Cerebellar nuclear complex (tissue), 1 donor: ENCODE measurements at places on chromosomes 13 and 19.

DNA sequence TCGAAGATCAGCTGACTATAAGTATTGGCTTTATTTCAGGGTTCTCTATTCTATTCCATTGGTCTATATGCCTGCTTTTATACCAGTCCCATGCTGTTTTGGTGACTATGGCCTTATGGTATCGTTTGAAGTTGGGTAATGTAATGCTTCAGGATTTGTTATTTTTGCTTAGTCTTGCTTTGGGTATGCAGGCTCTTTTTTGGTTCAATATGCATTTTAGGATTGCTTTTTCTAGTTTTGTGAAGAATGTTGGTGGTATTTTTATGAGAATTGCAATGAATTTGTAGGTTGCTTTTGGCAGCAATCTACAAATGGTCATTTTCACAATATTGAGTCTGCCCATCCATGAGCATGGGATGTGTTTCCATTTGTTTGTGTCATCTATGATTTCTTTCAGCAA, 951.9 kb upstream of the SLITRK1 start:
- no peak for DNase-seq

- DNase-seq = no peak
Measured at GRCh38 chr13:41520016-41520659, 62.8 kb downstream of the RGCC start.

GRCh38 chr13:81031996-81032395, 691.1 kb upstream of the SPRY2 start:
- DNase-seq = no peak

DNA sequence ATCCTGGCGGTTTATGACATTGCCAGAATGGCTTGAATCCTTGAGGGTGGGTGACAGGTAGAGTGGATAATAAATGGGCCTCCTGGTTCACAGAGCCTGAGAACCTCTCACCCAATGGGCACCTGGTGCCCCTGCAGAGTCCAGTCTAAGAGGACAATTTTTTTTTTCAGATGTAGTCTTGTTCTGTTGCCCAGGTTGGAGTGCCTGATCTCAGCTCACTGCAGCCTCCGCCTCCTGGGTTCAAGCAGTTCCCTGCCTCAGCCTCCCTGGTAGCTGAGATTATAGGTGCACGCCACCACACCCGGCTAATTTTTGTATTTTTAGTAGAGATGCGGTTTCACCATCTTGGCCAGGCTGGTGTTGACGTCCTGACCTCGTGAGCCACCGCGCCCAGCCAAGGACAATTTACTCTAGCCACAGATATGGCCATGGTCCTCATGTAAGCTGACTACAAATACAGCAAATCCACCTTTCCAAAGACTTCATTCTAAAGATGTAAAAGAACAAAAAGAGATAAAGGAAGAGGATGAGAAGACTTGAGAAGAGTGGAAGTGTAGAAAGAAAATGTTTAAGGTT, 33.0 kb downstream of the COL4A2 start:
- no peak for DNase-seq

DNA sequence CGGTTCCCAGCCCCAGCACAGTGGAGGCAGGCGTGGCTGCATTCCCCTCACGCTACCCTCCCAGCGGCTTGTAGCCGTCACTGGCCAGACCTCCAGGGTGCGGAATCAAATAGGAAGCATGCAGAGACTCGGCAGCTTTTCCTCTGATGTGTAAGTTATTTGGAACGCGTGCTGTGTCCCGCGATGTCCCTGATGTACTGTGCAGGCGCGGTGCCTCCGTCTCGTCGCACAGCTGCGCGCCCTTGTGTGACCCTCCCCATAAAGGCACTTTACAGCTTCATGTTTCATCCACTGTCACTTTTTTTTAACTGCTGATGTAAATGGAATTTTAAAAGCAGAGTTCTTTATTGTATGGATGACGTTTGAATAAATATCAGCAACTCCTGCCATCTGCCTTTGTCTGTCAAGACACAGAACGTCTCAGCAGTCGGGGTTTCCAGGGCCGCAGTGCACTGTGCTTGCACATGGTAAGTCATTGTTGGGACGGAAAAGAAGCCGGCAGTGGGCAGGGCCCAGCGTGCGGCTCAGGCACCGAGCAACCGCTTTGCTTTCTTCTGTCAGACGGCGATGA, 7.3 kb upstream of the F7 start:
- no peak for DNase-seq

GRCh38 chr19:33613620-33614000, 8.1 kb upstream of the CHST8 start:
- DNase-seq = no peak

DNA sequence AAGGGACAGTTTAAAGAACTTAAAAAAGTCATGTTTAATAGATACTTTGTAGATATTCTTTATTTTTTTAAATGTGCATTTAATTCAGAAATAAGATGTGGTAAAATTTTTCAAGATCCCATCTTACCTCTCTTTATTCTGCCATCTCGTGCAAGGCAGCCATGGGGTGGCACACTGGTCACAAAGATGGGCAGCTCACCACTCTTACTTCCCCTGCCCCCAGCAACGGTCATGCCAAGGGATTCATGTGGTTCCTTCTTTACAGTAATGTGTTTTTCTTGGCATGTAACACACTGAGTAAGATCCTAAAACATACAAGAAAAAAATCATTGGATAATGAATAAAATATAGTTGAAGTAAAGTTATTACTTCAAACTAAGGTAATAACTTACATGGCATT, 64.2 kb downstream of the LNX2 start:
- no peak for DNase-seq

DNA sequence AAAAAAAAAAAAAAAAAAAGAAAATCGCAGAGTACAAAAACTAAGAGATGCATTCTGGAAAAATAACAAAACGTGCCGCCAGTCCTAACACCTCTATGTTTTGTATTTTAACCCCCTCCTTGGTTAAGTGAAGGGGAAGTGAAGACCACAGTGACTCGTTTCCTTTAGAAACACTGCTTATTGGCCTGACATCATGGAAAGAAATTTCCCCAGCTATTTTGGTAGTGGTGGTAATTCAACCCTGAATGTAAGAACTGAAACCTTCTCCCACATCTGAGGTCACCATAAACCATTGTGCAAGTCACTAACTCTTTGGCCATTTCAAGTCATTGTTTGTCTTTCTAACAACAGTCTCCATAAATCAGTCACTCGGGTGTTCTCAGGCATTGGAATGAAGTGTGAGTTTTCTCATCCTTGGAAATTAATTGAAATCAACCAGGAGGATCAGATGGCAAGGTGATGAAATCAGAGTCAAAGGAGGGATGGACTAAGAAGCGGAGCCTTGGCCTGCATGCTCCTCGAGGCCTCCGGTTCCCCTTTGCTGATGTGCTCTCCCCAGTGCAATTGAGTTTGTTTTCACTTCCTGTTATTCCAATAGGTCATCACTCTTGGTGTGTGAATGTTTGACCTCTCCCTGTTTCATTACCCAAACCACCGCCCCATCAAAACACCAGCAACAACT, 443.9 kb downstream of the FGF9 start:
- no peak for DNase-seq

- DNase-seq = no peak
Measured at GRCh38 chr13:20714161-20714560, 10.7 kb downstream of the IL17D start.

- DNase-seq = no peak
Measured at GRCh38 chr13:41827507-41828213, 133.2 kb downstream of the VWA8 start.

DNA sequence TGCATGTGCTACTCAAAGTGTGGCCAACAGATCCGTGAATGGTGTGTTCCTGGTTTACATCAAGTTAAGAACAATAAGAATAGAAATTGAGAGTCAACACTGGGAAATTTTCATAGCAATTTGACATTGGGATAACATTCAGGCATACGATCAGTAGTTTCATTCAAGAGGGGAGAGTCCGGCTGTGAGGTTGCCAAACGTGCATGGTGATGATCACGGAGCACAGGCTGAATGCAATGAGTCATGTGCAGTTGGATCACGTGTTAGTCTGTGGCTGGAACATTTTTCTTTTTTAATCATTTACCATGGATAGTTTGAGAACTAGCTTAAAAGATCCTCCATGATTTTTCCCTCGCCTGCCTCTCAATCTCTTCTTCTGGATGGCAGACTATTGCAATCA, 2.5 kb upstream of the DCT start:
- DNase-seq = no peak

DNA sequence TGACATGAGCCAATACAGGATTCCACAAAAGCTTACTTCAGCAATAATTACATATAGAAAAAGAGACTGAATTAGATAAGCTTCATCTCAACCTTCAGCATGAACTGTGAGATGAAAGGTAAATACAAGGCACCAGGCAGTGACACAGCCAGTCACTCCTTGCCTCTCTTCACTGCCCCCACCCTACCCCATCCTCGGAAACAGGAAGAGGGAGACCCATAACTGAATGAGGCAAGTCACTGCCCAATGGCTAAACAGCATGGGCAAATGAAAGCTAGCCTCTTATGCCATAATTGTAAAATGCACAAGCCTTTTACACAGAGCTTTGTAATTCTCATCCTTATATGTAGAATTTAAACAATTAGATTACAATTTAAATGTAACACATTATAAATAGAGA, 1.7 kb downstream of the ZNF160 start:
- no peak for DNase-seq

- no peak for DNase-seq
Measured at GRCh38 chr19:29662604-29663404, 2.5 kb upstream of the PLEKHF1 start.

GRCh38 chr19:19021115-19021514, 12.2 kb downstream of the SUGP2 start:
- DNase-seq = no peak

GRCh38 chr19:48258350-48258749, 2.6 kb upstream of the CARD8 start:
- no peak for DNase-seq

DNA sequence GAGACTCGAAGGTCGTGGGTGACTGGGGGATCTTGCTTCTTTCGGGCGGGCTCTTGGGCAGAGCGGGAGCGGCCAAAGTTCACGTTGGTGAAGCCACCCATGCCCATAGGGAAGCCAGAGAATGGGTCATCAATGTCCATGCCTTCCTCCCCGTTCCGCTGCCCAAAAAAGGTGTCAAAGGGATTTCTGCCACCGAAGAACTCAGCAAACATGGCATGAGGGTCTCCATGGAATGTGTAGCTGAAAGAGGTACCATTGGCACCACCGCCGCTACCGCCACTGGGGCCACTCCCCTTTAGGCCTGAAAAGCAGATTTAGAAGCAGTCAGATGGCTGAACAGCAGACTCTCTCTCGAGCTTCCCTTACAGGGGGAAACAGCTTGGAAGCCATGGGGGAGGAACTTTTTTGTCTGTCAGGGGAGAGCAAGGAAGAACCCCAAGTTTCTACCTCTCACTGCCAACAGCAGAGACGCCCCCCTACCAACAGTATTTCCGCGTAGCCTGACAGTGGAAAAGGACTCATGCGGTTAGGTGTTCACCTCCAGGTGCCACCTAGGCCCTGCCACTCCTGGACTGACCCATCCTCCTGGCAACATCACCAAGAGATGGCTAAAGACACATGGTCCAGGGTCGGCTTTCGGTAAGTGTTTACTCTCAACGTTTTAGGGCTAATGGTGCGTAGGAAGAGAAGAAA, 1.3 kb downstream of the DNAJB1 start:
- DNase-seq = no peak

DNA sequence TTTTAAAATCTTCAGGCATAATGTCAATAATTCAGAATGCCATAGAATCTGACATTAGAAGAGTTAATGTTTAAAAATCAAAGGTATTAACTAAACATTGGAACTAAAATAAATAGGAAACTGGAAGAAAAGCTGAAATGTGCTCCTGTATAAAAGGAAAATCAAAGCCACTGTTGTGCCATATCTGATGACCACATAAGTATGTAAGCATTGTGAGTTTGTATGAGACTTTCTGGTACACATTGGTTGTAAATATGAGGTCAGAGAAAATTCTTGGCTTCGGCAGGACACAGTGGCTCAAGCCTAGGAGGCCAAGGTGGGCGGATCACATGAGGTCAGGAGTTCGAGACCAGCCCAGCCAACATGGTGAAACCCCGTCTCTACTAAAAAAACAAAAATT, 48.3 kb upstream of the INTS6 start:
- DNase-seq = no peak

GRCh38 chr13:74707291-74707690, 573.1 kb upstream of the KLF12 start:
- DNase-seq = no peak

DNA sequence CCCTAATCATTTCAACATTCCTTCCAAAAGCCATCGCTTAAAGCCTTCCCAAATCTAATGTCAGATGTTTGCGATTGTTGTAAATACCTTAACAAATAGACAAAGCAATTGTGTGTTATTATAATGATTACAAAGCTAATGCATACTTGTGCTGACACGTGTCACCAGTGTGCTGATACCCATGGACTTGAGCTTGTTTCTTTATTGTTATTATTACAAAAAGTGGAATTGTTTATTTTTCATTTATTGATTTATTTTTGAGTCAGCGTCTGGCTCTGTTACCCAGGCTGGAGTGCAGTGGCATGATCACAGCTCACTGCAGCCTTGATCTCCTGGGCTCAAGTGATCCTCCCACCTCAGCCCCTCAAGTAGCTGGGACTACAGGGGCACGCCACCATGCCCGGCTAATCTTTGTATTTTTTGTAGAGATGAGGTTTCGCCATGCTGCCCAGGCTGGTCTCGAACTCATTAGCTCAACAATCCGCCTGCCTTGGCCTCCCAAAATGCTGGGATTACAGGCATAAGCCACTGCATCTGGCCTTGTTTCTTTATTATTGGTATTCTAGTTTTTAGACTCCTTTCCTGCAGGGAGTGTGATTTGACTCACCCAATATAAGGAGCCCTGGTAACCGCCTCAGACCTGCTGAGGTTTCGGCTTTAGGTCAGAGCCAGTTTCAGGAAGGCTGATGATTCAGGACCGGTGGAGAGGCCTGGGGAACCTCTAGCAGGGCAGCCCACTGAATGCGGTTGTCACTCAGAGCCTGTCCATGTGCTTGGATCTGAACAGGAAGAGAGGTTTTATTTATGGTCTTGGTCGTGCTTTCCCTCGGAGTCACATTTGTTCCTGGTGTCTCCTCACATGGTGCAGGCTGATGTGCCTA, 2.1 kb upstream of the FBXO17 start:
- DNase-seq = no peak

DNA sequence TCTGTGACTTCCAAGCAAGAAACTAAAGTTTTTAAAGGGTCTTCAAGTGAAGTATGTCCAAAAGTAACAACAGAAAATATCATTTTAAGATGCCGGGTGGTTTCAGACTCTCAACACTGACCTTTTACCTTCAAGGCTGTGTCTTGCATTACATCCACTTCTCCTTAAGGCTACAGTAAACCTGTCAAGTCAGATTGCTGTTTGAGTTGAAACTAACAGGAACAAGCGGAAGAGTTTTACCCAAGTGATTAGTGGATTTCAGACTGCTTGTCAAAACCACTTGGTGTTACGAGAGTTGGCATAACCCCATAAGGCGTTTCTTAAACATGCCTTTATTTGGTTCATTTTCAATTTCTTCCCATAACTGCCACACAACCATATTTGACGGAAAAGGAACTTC, 283.1 kb downstream of the DCT start:
- DNase-seq = no peak

- no peak for DNase-seq
Measured at GRCh38 chr13:79724348-79725103, 243.6 kb downstream of the NDFIP2 start.
